ENCODE measurements at places on chromosomes 4 and X.

- no peak for DNase-seq
These were observed 211.8 kb downstream of the SLC7A11 start for GRCh38 chr4:138030375-138030774.

DNA sequence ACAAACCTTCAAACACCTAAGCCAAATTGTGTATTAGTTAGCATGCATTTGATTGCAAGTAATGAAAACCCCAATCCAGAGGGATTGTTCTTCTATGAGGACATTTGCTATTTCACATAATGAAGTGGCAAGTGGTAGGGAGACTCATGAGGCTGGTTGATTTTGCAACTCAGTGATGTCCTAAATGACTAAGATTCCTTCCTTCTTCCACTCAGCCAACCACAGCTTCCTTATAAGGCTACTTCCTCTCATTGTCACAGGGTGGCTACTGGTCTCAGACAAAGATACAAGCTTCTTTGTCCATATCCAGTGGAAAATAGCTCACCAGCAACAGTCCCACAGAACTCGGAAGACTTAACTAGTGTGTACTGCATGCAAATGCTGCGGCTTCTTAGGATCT lies 5.3 kb upstream of the OTC start:
- peak; percentile 84 for DNase-seq

GRCh38 chr4:98958065-98958464 lies 29.1 kb upstream of the EIF4E start:
- DNase-seq = no peak

DNA sequence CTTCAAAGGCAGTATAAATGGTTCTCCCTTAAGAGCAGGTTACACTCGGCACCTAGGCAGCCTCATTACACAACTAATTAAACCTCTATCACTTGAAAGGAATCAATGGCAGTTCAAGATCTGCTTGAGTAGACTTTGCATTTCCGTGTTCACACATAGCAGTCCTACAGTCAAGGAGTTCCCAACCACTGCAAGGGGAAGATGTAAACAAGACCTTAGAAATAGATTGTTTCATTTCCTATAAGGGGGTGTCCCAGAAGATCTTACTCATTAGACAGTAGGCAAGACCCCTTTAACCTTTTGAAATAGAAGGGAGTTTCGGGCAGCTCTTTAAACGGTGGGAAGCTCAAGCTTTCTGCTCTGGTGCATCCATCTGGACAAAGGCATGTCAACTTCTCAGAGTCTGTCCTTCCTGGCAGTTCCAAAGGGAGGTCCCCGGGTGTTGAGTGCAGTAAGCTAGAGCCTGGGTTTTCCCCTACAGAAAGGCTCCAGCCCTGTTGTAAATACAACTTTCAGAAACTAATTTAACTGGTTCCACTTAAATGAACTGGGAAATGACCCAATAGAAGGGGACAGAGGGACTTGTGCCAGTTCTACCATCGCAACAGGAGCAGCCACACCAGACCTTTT lies 150.8 kb downstream of the RBMX2 start:
- no peak for DNase-seq

- no peak for DNase-seq
These were observed 389.2 kb downstream of the ADAM29 start for GRCh38 chr4:175307326-175307725.

DNA sequence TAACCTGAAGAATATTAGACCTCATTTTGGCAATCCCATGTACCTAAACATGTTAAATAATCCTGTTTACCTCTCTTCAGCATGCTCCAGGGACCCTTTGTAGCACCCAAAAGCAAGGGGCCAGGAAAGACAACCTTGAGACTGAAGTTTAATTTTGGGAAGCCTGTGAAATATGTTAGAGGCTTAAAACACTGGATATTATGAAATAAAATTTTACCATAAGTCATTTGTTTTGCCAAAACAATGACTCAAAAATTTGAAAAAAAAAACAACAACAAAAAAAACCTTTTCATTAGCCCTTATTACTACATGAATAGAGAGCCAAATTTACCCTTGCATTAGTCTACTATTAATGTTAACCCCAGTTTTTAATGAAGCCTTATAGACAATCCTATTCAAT lies 49.7 kb downstream of the HMGB2 start:
- no peak for DNase-seq

GRCh38 chr4:24488399-24489164 lies 95.8 kb downstream of the DHX15 start:
- peak; percentile 37 for DNase-seq

GRCh38 chr4:118979712-118980111 lies 91.1 kb downstream of the SYNPO2 start:
- no peak for DNase-seq

DNA sequence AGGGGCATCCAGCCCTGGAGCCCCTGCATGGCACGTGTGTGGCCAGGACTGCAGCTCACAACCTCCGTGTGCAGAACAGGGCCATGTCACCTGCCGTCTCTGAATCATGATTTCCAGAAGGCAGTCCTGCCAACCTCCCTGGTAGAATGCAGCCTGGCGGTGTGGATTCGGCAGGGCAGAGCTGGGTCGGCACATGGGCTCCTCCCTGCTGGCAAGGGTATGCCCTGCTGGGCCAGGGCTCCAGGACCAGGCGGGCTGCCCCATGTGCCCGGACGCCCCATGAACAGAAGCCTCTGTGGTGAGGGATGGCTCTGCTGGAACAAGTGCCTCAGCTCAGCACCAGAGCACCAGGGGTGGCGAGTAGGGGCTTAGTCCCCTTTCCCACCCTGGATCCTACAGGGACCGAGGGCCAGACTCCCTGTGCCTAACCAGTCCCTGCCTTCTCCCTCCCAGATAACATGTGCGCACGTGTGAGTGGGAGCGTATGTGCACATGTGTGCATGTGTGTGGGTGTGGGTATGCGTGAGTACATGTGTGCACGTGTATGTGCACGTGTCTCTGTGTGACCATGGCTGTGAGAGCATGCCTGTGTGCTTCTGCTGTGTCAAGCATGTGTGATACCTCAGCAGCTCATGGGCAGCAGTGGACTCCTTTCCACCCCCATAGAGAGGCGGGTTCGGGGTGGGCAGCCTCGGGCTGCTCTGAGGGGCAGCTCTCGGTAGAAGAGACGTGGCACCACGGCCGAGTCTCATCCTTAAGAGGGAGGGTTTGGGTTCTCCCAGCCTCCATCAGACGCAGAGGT lies 10.3 kb upstream of the MXD4 start:
- DNase-seq = no peak

DNA sequence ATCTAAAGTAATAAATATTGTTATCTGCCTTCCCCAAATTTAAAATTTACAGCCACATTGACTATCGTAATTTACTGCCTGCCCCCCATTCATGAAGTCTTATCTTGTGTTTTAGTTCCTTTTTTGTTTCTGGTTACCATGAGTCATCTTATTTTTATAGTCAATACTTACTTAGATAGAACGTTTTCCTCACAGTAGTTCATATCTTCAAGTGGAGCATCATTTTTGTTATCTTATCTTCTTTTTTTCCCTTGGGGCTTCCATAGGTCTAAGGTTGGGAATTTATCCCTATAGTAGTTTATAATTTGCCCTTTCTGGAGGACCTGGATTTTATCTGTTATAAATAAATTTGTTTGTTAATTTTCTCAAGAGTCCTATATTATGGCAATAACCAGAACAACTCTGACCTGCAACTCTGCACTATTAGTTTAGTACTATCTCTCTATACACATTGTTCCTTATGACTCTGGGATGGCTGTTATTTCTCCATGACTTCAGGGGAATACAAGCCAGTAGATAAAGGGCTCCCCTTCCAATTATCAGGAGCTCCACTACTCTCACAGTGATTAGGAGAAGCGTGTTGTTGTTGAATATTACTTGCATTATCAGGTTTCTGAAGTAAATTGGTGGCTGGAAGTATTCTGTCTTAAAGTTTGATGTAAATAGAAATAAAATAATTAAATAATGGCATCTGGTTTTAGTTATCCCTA lies 330.6 kb downstream of the GALNTL6 start:
- DNase-seq = no peak

DNA sequence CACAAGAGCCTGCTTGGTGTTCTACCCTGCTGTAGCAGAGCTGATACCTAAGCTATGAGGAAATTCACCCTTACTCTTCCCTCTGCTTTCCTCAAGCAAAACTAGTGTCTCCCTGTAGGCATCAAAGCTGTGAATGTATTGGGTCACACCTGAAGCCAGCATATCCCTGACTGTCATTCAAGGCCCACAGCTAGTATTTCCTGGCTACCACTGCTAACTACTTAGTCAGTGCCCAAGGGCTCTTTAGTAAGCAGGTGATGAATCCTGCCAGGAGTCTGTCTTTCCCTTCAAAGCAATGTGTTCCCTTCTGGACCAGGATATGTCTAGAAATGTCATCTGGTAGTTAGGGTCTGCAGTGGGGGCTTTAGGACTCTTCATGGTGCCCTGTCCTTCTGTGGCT lies 125.7 kb downstream of the RPA4 start:
- DNase-seq = no peak

GRCh38 chrX:37816766-37817165 lies 30.6 kb downstream of the DYNLT3 start:
- no peak for DNase-seq

DNA sequence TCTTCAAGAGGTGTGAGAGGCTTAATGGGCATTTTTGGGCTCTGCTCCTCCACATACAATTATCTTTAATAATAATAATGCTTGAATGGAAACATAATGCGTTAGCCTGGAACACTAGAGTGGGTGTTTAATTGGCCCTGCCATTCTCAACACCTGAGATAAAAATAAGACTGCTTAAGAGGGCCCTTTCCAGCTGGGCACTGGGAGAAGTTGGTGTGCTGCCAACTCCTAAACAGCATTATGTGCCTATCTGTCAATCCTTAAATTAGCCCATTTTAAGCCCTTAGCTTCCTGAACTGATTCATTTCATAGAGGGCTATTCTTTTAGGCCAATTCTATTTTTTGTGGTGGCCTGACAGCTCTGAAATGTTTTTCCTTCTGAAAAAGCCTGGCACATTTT lies 211.1 kb upstream of the ZIC3 start:
- no peak for DNase-seq

- DNase-seq = no peak
These were observed 12.2 kb upstream of the IDS start for GRCh38 chrX:149517308-149517707.

DNA sequence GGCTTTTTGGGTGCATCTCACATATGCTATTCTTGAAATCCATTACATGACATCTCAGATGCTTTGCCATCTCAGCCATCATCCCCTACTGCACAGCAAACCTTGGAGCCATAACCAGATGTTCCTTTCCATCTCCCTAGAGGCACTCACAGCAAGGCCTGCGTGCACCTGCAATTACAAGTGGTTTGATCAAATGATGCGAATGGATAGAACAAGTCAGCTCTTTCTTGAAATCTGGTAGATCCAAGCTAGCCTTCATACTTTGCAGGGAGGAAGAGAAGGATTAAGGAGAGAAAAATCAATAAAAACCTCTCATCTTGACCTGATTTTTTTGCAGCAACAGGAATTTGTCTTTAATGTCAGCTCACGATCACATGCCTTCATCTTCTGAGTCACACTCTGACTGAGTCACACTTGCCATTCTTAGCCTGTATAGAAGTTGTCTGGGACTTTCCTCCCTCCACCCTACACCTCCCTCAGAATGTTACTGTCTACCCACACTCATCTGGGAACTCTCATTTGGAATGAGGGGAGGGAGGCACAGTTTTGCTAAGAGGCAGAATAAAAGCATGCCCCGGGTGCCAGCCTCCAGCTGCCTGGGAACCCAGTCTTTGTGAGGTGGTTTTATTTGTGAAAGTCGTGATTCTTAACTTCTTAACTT lies 11.9 kb upstream of the TRIML1 start:
- no peak for DNase-seq

DNA sequence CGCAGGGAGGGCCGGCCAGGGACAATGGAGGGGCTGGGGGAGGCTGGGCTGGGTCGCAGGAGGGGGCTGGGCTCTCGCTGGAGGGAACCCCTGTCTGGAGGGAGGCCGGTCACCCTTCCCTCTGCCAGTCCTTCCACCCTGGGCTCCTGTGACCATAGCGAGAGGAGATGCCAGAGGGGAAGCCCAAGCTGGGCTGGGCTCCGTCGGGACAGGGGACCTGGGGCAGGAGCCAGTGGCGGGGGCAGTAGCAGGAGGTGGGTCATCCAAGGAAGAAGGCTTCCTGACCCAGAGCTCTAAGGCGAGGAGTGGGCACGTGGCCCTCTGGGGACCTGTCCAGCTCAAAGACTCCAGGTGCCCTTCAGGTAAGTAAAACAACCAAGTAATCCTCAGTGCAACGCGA lies 16.9 kb downstream of the CTAG1B start:
- no peak for DNase-seq

DNA sequence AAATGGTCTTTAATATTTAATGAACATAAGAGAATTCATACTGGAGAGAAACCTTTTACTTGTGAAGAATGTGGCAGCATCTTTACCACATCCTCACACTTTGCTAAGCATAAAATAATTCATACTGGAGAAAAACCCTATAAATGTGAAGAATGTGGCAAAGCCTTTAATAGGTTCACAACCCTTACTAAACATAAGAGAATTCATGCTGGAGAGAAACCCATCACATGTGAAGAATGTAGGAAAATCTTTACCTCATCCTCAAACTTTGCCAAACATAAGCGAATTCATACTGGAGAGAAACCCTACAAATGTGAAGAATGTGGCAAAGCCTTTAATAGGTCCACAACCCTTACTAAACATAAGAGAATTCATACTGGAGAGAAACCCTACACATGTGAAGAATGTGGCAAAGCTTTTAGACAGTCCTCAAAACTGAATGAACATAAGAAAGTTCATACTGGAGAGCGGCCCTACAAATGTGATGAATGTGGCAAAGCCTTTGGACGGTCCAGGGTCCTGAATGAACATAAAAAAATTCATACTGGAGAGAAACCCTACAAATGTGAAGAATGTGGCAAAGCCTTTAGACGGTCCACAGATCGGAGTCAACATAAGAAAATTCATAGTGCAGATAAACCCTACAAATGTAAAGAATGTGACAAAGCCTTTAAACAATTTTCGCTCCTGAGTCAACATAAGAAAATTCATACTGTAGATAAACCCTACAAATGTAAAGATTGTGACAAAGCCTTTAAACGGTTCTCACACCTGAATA lies 35.6 kb downstream of the ZNF141 start:
- DNase-seq = no peak

DNA sequence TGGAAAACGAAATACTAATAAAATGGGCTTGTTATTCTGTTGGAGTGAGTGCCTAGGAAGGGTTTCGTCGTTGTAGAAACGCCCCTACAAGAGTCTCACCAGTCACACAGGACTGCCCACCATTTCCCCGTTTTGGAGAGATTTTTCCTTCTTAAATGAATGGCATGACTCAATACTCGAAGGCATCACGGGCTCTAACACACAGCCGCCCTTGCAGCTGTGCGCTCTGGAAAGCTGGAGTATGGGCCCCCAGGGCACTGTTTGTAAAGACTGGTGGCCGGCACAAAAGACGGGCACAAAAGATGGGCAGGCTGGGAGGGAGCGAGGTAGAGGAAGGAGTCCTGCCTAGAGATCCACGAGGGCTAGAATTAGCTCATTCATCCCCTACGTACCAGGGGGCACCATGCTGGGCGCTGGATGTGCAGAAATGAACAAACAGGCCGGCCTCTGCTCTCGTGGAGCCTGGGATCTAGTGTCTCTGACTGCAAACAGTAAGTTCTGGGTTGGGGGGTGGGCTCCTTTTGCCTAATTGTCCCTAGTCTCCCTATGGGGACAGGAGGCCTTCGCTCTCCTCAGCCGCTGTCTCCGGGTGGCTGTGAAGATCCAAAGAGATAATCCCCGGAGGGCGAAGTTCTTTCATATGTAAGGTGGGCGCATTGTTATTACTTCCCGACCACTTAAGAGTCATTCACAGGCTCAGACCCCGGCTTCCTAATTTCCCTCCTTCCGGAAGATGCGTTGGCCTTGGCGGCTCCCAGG lies 1.0 kb upstream of the SFRP2 start:
- no peak for DNase-seq

Data from CD14-positive monocyte (primary cell).